Daoy (cell line): ENCODE measurements at places on chromosomes 3 and 15. TPM values are rescaled to one million over a fixed set of nuclear protein-coding genes. Genes with fewer than 3 reads are reported as not detected.

The FETUB gene
- not detected in 2 replicates for total RNA-seq

The ARL6IP5 gene
- total RNA-seq = 31.6 and 36.2 TPM in 2 replicates

The CHP1 gene
- total RNA-seq = 18.9 and 22.5 TPM in 2 replicates

- DNase-seq = no peak
Measured at GRCh38 chr3:116618138-116618537, 91.4 kb upstream of the TUSC7 start.

The HHATL gene
- total RNA-seq = not detected in 2 replicates

DNA sequence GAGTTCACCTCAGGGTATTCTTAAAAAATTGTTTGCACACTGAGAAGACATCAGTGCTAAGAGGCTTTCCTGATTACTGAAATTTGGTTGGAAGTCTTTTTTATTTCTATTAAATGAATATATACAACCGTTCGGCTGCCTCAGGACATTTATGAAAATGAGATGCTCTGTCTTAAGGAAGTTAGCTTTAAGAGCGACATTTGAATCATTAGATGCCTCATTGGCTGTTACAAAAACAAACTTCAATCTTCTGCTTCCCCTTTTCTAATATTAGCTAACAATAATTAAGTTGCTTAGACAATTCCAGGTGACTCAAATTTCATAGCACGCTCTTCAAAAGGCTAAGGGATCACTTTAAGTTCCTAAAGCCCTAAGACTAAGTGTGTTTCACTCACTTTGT lies 673.7 kb downstream of the FHIT start:
- no peak for DNase-seq
